ENCODE measurements at places on chromosomes 5 and 9.

- peak; percentile 80 for DNase-seq
These were observed 1.2 kb downstream of the UHRF2 start for GRCh38 chr9:6414247-6414641.

DNA sequence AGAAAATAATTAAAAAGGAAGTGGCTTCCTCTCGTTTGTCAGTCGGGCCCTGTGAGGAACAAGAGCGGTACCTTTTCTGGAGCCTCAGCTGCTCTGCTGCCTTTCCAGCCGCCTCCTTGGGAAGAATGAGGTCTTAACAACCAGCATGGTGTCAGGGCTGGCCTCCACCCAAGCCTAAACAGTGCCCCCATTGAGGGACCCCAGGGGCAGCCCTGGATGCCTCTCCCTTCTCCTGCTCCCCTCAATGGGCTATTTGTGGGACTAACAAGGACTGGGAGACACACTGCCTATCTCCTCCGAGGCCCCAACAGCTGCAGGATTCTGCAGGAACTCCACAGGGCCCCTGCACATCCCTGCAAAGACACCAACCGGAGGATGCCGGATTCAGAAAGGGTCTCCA lies 155.4 kb upstream of the MAP3K1 start:
- no peak for DNase-seq

DNA sequence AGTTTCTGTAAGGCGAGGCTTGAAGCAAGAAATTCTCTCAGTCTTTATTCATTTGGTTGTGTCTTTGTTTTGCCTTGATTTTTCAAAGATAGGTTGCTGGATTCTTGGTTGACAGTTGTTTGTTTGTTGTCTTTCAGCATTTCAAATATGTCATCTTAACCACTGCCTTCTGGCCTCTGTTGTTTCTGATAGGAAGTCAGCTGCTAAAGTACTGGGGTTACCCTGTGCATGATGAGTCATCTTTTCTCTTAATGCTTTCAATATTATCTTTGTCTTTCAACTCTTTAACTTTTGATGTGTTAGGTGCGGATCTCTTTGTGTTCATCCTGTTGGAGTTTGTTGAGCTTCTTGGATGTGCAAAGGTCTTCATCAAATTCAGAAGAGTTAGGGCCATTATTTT lies 1571.3 kb downstream of the MAT2B start:
- no peak for DNase-seq

DNA sequence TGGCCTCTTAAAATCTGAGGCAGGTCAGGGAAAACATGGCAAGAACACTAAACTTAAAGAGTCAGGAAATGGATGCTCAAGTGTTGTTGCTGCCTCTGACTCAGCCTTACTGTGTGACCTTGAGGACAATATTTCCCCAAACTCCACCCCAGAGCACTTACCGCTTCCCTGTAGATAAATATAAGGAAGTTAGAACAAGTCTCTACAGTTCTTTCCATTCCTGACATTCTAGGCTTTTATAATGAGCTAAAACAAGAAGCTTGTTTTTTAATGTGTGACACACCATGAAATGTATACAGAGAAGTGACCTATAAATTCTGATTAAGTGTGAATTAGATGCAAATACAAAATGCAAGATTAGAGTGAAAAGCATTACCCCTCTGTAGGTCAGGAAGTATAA lies 129.3 kb downstream of the GRIA1 start:
- peak; percentile 87 for DNase-seq

GRCh38 chr9:128770286-128771030 lies 1.3 kb downstream of the ZER1 start:
- DNase-seq = peak; percentile 4

DNA sequence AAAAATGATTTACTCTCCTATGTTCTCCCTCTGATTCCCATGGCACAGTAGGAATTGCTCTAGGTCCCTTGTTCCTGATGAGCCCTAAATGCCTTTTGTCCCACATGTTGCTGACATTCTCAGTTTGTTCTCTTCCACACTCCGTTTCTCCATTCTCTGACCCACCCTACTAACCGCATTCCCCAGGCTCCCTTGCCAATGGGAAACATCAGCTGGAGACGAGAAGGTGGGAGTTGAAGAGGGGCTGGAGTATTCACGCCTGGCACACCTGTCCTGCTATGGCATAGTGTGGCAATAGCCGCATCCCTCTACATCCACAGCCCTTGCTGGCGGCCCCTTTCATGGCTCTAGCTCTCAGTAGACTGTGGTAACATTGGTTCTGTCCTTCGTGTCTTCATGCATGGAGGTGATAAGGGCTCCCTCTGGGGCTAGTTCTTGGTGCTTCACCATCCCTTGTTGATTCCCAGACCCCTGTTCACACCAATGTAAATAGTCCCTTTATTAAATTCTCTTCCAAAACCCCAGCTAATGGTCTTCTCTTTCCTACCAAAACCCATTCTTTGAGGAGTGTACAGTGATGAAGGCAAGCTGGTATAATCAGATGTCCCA lies 16.4 kb upstream of the ARL15 start:
- DNase-seq = no peak

DNA sequence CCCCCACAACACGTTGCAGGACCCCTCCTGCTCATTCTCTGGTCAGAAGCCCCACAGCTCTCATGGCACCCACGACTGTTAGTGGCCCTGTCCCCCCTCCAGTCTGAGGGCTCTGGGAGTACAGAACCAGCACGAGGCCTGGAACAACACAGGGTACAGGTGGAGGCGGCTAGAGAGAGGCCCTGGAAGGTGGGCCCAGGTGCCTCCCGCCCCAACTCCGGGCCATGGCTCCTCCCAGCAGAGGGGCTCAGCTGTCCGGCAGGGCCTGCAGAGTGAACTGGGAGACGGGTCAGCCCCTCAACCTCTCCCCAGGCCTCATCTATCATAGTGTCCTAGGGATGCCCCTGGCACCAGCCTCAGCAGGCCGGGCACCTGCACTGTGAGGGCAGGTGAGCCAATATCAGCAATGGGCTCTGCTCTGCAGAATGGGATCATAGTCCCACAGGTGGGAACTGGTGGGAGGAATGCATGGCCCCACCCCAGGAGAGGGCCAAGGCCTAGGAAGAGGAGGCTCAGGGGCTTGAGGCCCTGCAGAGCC lies 58.6 kb downstream of the BARX1 start:
- no peak for DNase-seq

GRCh38 chr5:13567819-13568218 lies 376.7 kb downstream of the DNAH5 start:
- peak; percentile 87 for DNase-seq

DNA sequence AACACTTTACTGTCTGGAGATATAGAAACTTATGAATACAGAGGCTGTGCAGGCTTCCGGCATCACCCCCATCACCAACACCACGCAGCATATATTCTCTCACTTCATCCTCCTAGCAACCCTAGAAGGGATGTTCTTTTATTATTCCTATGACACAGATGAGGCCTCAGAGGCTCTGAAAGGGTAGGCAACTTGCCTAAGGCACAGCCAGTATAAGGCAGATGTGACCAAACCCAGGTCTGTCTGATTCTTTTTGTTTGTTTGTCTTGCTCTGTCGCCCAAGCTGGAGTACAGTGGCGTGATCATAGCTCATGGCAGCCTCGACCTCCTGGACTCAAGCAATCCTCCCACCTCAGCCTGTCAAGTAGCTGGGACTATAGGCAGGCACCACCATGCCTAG lies 22.8 kb upstream of the CORO2A start:
- DNase-seq = peak; percentile 63

GRCh38 chr5:124136609-124137008 lies 609.8 kb downstream of the ZNF608 start:
- no peak for DNase-seq

- DNase-seq = peak; percentile 8
These were observed 700.5 kb upstream of the ZNF608 start for GRCh38 chr5:125446986-125447385.

GRCh38 chr9:100730086-100730485 lies 152.2 kb downstream of the CAVIN4 start:
- no peak for DNase-seq

DNA sequence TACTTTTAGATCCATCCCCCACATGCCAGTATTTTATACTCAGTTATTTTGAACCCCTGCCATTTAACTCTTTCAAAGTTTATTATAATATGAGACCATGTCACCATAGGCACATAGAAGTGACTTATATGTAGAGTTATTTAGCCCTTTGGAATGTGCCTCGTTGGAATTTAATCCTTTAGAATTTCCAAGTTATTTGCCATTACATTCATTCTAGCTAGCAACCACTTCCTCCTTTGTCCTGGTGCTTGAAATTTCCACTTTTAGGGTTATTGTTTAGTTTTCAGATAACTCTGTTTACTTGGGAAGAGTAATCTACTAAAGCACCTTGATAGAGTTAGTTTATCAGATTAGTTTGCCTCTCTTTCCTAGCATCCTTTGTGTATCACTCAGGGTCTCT lies 82.8 kb upstream of the TLE1 start:
- peak; percentile 81 for DNase-seq

GRCh38 chr5:154756009-154756867 lies 1.1 kb downstream of the LARP1 start:
- DNase-seq = peak; percentile 34

DNA sequence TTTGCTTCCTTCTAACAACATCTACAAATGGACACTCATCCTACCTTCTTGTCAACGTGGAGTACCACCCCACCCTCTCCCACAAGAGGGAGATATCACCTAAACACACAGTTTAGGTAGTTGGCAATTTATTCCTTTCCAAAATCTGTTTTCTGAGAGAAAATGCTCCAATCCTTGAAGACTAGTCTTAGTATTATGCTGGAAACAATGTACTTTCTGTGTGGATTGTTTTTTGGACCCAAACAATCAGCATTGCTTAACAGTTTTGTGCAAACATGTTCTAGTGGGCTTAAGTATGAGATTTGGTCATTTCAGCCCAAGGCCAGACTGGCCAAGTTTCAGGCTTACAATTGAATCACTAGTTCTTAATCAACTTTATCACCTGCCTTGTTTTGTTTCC lies 359.1 kb downstream of the ARHGEF28 start:
- peak; percentile 29 for DNase-seq

- DNase-seq = no peak
These were observed 217.2 kb downstream of the RFX3 start for GRCh38 chr9:3308609-3309008.

DNA sequence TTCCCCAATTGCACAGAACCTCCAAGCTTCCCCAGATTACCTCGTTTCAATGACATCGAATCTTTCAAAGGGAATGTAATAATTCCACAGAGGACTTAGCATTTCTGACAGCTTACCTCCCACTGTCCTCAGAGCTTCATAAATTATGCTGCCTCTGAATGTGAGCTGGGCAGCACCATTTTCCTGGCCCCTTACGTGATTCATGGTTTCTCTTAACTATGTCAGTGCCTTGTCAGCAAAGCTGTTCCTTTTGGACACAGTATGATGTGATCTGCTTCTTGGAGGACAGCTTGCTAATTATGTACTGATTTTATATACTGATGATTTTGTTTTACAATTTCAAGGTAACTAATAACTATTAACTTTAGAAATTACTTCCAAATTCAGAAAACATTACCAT lies 27.7 kb upstream of the SSBP2 start:
- DNase-seq = peak; percentile 56

DNA sequence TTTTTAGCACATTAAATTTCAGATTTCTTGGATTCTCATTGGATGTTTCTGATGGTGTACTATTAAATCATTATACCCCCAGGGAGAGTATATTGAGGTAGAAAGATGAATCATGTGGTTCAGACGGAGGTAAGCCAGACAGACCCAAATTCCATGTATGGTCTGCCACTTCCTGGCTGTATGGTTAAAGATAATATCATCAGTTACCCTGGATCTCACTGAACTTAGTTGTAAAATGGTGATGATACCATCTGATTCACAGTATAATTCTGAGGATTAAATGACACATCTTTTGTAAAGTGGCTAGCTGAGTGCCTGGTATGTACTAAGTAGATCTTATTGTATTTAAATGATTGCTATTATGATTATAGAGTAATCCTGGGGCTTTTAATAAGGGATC lies 9.3 kb downstream of the SLC27A6 start:
- DNase-seq = no peak

- DNase-seq = no peak
These were observed 112.6 kb downstream of the GDNF start for GRCh38 chr5:37727238-37727637.

- no peak for DNase-seq
These were observed 147.8 kb upstream of the CCNH start for GRCh38 chr5:87560528-87560927.

DNA sequence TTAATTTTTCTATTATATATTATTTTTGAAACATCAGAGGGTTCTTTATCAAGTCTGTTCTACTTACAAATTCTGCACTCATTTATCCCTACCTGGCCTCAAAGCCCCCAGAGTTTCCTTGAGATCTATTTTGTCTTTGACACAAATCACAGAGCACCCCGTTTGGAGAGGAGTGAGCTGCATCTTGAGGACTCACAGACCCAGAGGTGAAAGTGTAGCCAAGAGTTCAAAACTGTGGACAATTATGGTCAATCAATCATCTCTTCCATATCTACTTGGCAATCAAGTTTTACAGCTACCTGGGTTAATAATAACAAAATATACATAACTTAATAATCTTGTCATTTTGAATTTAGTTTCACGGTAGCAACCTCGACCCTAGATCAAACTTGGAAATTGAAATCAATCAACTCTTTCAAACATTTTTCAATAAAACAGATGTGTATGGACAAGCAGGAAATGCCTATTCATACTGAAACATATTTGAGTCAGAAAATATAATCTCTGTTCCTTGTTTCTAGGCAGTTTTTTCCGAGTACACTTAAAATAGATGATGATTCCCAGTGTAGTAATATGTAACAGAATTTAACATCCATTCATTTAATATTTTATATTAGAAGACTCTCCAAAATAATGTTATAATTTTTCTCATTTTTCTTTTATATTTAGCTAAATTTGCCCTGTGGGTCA lies 13.7 kb upstream of the SYK start:
- no peak for DNase-seq

- DNase-seq = no peak
These were observed 688.2 kb upstream of the CDH6 start for GRCh38 chr5:30505014-30505886.

- DNase-seq = no peak
These were observed 11.7 kb downstream of the MAP3K1 start for GRCh38 chr5:56827049-56827448.

DNA sequence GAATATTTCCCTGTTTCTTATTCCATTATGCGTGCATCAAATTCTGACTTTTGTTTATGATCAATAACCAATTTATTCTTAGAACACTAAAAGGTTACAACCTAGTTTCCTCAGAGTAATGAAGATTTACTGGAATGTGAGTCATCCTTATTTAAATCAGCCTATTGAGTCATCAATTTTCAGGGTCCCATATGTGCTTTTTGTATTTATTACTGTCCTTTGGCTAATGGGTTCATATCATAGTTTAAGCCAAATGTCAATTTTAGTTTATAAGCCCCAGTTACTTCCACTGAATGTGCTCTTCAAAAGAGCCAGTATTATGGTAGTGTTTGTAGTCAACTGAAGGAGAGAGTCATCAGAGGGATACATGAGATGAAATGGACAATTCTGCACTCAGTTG lies 359.2 kb downstream of the PRR16 start:
- no peak for DNase-seq

All from EH (cell line).